ENCODE measurements at places on chromosomes 7 and 10.

- H3K4me1 ChIP-seq, result no peaks in the 10 kb centered on the region
- no peak for DNase-seq
- H3K4me3 ChIP-seq, result no peak overlapping the region
- no peaks in the 10 kb centered on the region for H3K27me3 ChIP-seq
- H3K36me3 ChIP-seq, result peaks cover 23% of the 10 kb centered on the region
These were observed 105.8 kb downstream of the EXOC4 start for GRCh38 chr7:133358708-133359107.

DNA sequence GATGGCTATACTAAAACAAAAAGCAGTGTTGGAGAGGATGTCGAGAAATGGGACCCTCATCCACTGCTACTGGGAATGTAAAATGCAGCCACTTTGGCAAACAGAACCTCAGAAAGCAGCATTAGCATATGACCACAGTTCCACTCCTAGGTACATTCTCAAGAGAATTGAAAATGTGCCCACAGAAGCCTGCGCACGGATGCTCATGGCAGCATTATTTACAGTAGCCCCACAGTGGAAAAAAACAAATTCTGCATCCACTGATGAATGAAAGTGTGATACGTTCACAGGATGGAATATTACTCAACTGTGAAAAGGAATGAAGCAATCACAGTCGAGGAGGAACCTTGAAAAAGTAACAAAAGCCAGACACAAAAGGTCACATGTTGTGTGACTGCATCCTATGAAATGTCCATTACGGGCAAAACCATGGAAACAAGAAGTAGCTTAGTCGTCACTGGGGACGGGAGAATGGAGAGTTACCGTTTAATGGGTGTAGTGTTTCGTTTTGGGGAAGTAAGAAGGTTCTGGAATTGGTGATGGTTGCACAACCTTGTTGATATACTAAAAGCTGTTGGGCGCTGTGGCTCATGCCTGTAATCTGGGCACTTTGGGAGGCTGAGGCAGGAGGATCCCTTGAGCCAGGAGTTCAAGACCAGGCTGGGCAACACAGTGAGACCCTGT lies 2.5 kb upstream of the UPK3B start:
- no peak for DNase-seq
- no peak overlapping the region for H3K27ac ChIP-seq
- peaks cover 4% of the 10 kb centered on the region for H3K4me1 ChIP-seq
- H3K27me3 ChIP-seq, result no peaks in the 10 kb centered on the region
- H3K4me3 ChIP-seq, result no peak overlapping the region

GRCh38 chr7:155509725-155510551 lies 36.4 kb downstream of the CNPY1 start:
- peaks cover 13% of the 10 kb centered on the region for H3K4me1 ChIP-seq
- H3K27me3 ChIP-seq, result peaks cover 82% of the 10 kb centered on the region
- DNase-seq, result no peak
- peak overlapping the region; percentile 26 for H3K4me3 ChIP-seq

DNA sequence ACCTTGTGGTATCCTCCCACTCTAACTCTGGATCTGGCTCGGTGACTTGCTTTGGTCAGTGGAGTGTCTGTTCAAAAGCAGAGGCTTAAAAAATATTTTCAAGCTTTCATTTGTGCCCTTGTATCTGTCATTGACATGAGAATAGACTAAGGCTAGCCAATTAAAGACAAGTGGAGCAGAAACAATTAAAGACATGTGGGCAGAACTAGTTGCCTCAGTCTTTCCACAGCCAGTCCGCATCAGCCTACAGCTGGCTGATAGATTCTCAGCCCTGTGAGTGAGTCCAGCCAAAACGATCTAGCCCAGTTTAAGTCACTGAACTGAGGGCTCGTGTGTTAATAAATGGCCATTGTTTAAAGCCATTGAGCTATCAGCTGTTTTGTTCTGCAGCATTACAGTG lies 185.2 kb upstream of the DGKB start:
- H3K27ac ChIP-seq, result no peak overlapping the region
- no peak for DNase-seq
- no peaks in the 10 kb centered on the region for H3K36me3 ChIP-seq
- H3K4me1 ChIP-seq, result no peaks in the 10 kb centered on the region
- no peaks in the 10 kb centered on the region for H3K27me3 ChIP-seq

- H3K4me3 ChIP-seq, result no peak overlapping the region
- no peaks in the 10 kb centered on the region for H3K36me3 ChIP-seq
- H3K27ac ChIP-seq, result no peak overlapping the region
- DNase-seq, result no peak
- peaks cover 5% of the 10 kb centered on the region for H3K4me1 ChIP-seq
- H3K27me3 ChIP-seq, result peaks cover 23% of the 10 kb centered on the region
These were observed 97.6 kb downstream of the SEM1 start for GRCh38 chr7:96612034-96612433.

DNA sequence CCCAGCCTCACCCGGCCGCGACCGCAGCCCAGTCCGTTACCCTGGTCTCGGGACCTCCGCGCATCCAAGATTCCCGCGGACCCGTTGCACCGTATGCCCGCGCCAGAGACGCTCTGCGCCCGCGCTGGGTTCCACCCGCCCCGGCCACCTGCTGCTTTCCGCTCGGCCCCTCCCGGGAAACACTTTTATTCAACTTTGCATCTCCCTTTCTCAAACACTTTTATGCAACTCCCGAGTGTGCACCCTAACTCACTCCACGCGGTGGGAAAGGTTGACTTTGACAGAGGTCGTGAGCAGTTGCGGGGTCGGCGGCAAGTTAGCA lies at the start of gene ODAD2:
Gene ODAD2, minus strand, starts transcription at position 126 of the 322 bp plus-strand sequence. CDS start 3,937 bp downstream, outside the sequence.
- H3K4me1 ChIP-seq, result peaks cover 14% of the 10 kb centered on the region
- H3K36me3 ChIP-seq, result no peaks in the 10 kb centered on the region
- H3K4me3 ChIP-seq, result peak within 1 kb of the TSS; percentile 67
- peaks cover 53% of the 10 kb centered on the region for H3K27me3 ChIP-seq
- H3K27ac ChIP-seq, result no peak within 1 kb of the TSS

DNA sequence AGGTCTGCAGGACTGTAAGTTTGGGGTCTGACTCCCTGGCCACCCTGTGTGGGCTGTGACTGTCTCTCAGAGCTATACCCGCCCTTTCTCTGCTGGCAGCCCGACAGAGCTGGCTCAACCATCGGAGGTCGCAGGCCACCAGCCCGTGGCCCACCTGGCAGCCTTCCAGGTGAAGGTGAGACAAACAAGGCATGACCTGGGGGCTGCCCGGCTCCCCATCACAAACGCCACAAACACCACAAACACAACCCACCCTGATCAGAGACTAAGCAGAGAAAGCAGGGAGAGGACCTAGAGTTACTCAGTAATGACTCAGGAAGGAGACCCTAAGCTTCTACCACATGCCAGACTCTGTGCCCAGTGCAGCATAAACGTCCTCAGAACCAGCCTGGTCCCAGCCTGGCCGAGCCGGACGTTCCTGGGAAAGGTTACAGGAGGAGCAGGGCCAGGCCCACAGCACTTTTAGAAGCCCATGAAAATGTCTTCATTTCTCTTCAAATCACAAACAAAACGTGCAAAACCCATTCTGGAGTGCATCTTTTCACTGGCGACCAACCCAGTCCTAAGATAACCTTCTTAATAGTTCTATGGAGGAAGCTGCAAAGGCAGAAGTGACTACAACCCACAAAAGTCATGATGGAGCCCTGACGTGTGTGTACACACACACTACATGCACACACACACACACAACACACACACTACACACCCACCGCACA lies 66.8 kb downstream of the MKI67 start:
- peaks cover 37% of the 10 kb centered on the region for H3K4me1 ChIP-seq
- no peak for DNase-seq
- H3K4me3 ChIP-seq, result no peak overlapping the region
- peak overlapping the region; percentile 31 for H3K27ac ChIP-seq
- no peaks in the 10 kb centered on the region for H3K27me3 ChIP-seq
- H3K36me3 ChIP-seq, result peaks cover 22% of the 10 kb centered on the region

- no peaks in the 10 kb centered on the region for H3K4me1 ChIP-seq
- no peaks in the 10 kb centered on the region for H3K36me3 ChIP-seq
- peaks cover 16% of the 10 kb centered on the region for H3K27me3 ChIP-seq
- no peak overlapping the region for H3K4me3 ChIP-seq
- DNase-seq, result no peak
- no peak overlapping the region for H3K27ac ChIP-seq
These were observed 133.8 kb upstream of the ZNF92 start for GRCh38 chr7:65239707-65240352.

Data from activated CD8-positive, alpha-beta memory T cell treated with anti-CD3 and anti-CD28 coated beads, Interleukin-2, amount 10 ng/mL, durations not matched to agents 7 days and 5 days (primary cell).